Stimulated activated CD4-positive, alpha-beta T cell treated with anti-CD3 and anti-CD28 coated beads, Interleukin-4, amount 100 ng/mL, for 1 hour (primary cell): ENCODE measurements at places on chromosomes 5 and 9.

GRCh38 chr5:1962619-1963355, 80.1 kb upstream of the IRX4 start:
- no peak for DNase-seq

GRCh38 chr5:76504901-76505564, 101.9 kb downstream of the IQGAP2 start:
- no peak for DNase-seq

- no peak for DNase-seq
Measured at GRCh38 chr5:102762095-102762534, 7.0 kb downstream of the PAM start.

DNA sequence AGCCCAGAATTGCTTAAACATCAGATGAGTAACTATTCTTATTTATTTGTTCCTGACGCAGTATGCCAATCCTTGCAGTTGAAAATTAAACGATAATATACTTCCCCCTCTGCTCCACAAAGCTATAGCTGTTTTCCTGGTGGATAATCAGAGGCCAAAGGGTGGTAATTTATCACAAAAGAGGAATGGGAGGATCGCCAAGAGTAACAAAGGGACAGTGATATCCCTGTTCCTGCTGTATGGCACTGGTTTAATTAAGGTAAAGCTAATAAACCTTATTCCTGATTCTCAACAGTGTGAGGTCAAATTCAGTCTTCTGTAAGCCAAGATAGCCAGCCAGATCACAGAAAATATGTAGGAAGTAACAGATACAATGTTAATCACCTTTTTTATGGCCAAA, 33.4 kb upstream of the PTGER4 start:
- no peak for DNase-seq

DNA sequence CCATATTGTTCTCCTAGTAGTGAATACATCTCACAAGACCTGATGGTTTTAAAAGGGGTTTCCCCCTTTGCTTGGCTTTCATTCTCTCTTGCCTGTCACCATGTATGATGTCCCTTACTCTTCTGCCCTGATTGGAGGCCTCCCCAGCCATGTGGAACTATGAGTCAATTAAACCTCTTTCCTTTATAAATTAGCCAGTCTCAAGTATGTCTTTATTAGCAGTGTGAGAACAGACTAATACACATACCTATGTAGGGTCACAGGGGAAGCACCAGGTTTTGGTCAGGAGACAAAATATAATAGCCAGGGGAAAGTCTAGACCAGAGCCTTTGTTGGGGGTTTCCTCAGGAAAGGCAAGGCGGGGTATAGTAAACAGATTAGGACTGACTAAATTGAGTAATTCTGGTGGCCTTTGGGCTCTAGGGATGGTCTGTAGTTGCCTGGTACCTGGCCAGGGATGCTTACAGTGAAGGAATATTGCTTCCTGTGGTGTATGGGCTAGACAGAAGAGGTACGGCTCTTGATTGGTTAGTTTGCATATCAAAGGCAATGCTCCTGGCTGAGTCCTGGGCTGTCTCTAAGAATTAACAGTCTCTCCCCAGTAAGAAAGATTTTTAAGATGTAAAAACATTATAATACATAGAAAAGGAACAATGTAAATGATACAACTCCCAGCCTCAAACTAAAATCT, 254.5 kb downstream of the ELAVL2 start:
- no peak for DNase-seq

GRCh38 chr5:14359069-14360043, 216.2 kb downstream of the TRIO start:
- DNase-seq, result no peak
